Aorta (tissue), 5 donors: ENCODE measurements at places on chromosomes 7 and 10. TPM values are rescaled to one million over a fixed set of nuclear protein-coding genes. Genes with fewer than 3 reads are reported as not detected.

The ARMC3 gene
- total RNA-seq: not detected

GRCh38 chr10:64277536-64277935, 756.3 kb downstream of the REEP3 start:
- no peaks in the 10 kb centered on the region for H3K27me3 ChIP-seq
- no peak for DNase-seq
- H3K36me3 ChIP-seq: no peaks in the 10 kb centered on the region
- H3K27ac ChIP-seq: no peak overlapping the region
- H3K4me3 ChIP-seq: no peak overlapping the region
- H3K4me1 ChIP-seq: no peaks in the 10 kb centered on the region

The CYP26C1 gene
- total RNA-seq: 0.23 TPM

- H3K4me1 ChIP-seq: no peaks in the 10 kb centered on the region
- no peak overlapping the region for H3K4me3 ChIP-seq
- no peaks in the 10 kb centered on the region for H3K36me3 ChIP-seq
- H3K27ac ChIP-seq: no peak overlapping the region
- no peaks in the 10 kb centered on the region for H3K27me3 ChIP-seq
- DNase-seq: no peak
Observed at GRCh38 chr10:90751107-90751997, 106.5 kb downstream of the HTR7 start.

The PPP1R17 gene
- not detected for total RNA-seq

- no peaks in the 10 kb centered on the region for H3K27me3 ChIP-seq
- H3K4me1 ChIP-seq: no peaks in the 10 kb centered on the region
- no peak overlapping the region for H3K27ac ChIP-seq
- no peak overlapping the region for H3K4me3 ChIP-seq
- peak; percentile 65 for DNase-seq
- no peaks in the 10 kb centered on the region for H3K36me3 ChIP-seq
Observed at GRCh38 chr10:97081621-97082235, 104.0 kb downstream of the SLIT1 start.

- H3K27me3 ChIP-seq: no peaks in the 10 kb centered on the region
- no peak for DNase-seq
- no peak overlapping the region for H3K27ac ChIP-seq
- H3K36me3 ChIP-seq: no peaks in the 10 kb centered on the region
- H3K4me3 ChIP-seq: no peak overlapping the region
Observed at GRCh38 chr10:61633665-61634064, 29.1 kb upstream of the CABCOCO1 start.

DNA sequence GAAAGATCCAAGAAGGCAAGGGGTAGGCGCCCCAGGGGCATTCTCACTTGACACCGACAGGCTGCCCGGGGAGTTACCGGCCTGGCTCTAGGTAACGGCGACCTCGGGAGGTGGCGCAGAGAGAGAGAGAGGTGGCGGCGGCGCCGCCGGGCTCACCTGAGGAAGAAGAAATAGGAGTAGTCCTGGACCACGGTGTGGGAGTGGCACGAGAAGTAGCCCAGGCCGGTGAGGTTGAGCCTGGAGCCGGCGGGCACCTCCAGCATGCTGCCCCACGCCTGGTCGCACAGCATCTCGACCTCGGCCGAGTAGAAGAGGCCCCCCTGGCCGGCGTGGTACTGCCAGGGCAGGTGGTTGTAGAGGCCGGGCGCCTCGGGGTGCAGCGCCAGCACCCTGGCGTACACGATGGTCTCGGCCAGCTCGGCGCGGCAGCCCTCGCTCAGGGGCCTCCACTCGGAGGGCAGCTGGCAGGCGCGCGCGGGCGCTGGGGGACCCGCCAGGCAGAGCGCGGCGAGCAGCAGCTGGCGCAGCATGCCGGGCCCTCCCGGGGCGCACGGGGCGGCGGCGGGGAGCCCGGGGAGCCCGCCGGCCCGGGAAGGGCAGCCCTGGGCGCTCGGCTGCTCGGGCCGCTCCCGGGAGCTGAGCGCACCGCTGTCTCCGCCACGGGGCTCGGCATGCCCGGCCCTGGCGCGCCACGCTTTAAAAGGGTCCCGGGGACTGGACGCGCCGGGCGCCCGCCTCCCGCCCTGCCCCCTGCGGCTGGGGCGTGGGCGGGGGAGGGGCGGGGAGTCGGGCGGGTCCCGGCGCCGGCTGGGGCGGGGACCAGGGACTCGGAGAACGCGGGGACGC, at the start of gene CCDC3:
CCDC3 (minus strand) TSS at position 673 of the 846 bp plus-strand sequence; CDS start at position 530, 143 bp downstream.
- H3K27ac ChIP-seq: no peak within 1 kb of the TSS
- H3K4me3 ChIP-seq: peak within 1 kb of the TSS; percentile 88
- peaks cover 7% of the 10 kb centered on the region for H3K4me1 ChIP-seq
- H3K36me3 ChIP-seq: no peaks in the 10 kb centered on the region
- H3K27me3 ChIP-seq: no peaks in the 10 kb centered on the region
- DNase-seq: peak; percentile 88

The KCND2 gene
- 4.2 TPM for total RNA-seq
